ENCODE measurements at places on chromosomes 1 and 21.
A peak's percentile ranks its signal among the peaks of the same experiment; 100 is the strongest.

GRCh38 chr1:53378061-53378460, 50.2 kb upstream of the LRP8 start:
- no peak for DNase-seq

- no peak for DNase-seq
Observed at GRCh38 chr1:223551610-223552009, 113.9 kb downstream of the CAPN8 start.

GRCh38 chr1:53377438-53377841, 49.6 kb upstream of the LRP8 start:
- no peak for DNase-seq

GRCh38 chr1:43935711-43936427, 2.3 kb downstream of the ARTN start:
- no peak for DNase-seq

GRCh38 chr21:32954353-32954752, 71.4 kb upstream of the OLIG2 start:
- DNase-seq: no peak

- DNase-seq: no peak
Observed at GRCh38 chr1:10555635-10556429, 81.1 kb downstream of the PEX14 start.

DNA sequence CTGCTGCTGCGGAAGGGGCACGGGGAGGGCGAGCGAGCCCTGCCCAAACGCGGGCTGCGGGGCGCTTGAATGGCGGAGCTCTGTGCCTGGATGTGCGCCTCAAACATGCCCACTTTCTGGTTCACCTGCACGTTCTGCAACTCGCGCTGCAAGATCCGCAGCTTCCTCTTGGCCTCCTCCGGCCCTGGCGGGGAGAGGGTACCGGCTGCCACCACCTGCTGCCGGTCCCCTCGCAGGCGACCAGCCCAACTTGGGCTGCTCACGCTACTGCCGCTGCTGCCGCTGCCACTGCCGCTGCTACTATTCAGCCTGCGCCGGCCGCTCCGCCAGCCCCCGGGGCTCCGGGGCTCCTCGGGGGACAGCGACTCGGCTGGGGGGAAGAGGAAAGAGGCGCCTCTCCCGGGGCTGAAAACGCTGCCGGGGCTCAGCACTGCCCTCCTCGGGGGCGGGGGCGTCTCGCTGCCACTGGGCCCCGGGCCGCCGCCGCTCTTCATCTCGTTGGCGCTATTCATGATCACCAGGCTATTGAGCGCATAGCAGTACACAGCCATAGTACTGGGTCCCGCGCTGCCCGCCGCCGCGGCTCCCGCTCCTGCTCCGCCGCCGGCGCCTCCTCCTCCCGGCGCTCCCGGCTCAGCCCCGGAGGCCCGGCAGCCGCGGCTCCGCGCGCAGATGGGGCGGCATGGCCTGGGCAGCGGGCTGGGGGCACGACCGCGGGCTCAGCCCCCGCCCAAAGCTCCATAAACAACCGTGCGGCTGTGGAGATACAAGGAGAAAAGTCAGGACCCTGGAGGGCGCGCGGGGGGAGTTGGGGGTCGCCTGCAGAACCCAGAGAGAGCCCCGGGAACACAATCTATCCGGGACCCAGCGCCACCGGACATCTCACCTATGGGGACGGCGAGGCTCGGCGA, 1.9 kb downstream of the ITPKB start:
- DNase-seq: peak; percentile 45

DNA sequence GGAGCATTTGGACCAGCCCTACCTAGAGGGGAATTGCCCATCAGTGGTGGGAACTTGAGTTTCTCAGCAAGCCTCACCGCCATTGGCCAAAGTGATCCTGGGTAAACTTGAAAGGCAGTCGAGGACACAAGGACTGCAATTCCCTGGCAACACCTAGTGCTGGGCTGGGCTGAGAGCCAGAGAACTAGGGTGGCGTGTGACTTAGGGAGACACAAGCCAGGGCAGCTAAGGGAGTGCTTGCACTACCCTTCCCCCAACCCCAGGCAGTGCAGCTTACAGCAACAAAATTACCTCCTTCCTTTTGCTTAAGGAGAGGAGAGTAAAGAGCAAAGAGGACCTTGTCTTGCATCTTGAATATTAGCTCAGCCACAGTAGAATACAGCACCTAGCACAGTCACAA, 176.9 kb upstream of the PRMT6 start:
- DNase-seq: no peak

- no peak for DNase-seq
Observed at GRCh38 chr1:234141006-234141405, 232.2 kb upstream of the COA6 start.

GRCh38 chr21:46193829-46194373, 9.6 kb upstream of the SPATC1L start:
- DNase-seq: no peak

GRCh38 chr1:62424411-62424810, 12.4 kb upstream of the USP1 start:
- DNase-seq: no peak

- DNase-seq: no peak
Observed at GRCh38 chr1:21165076-21165475, 11.6 kb downstream of the EIF4G3 start.

- no peak for DNase-seq
Observed at GRCh38 chr1:157834430-157834829, 7.2 kb downstream of the CD5L start.

GRCh38 chr1:216457356-216457755, 34.1 kb upstream of the USH2A start:
- no peak for DNase-seq

DNA sequence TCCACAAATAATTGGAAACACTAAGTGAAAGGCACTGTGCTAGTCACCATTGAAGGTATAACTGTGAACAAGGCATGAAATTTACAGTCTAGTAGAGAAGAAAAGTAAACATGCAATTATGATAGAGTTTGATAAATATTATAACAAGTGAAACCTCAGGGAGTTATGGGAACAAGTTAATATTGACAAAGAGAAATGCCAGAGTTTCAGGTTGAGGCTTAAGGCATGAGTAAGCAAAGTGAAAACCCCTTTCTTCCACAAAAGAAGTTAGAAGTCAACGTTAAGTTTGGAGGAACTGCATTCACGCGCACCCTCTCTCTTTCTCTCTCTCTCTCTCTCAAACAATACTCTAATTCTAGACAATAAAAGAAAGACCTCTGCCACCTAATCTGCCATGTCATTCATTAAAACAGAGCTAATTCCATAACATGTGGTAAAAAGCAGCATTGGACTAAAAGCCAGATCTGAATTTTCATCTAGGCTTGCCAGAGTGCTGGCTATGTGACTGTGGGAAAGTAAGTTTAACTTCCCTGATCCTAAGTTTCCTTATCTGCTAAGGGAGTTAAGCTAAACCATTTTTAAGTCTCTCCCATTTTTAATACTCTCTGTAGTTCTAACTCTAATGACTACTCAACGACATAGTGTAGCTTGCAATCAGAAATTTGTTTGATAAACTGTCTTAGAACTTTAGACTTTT, 22.0 kb downstream of the SLC44A5 start:
- no peak for DNase-seq

DNA sequence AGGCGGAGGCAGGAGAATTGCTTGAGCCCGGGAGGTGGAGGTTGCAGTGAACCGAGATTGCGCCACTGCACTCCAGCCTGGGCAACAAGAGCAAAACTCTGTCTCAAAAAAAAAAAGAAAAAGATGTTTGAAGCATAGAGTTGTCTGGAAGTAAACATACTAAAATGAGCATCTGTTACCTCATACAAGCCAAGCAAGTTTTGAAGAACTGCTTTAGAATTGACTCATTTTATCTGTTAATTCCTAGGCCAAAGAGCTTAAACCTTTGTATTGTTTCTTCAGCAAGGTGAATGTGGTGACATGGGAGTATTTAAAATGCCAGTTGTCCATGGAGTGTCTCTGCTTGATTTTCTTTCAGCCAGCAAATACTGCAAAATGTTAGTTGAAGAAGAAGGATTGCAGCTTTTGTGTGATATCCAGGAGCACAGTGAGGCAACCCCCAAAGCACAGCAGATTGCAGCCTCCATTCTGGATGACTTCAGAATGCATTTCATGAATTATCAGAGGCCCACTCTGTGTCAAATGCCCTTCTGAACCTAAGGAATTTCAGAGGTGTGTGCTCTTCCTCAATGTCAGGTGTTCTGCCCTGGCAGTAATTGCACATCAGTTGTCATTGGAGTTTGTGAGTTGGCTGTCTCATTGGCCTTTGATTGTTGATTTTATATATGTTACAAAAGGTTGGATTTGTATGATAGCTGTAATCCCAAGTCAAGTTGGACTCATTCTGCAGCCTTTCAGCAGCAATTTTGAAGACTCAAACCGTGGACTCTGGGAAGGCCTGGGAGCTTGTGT, 28.9 kb downstream of the ECHDC2 start:
- no peak for DNase-seq

DNA sequence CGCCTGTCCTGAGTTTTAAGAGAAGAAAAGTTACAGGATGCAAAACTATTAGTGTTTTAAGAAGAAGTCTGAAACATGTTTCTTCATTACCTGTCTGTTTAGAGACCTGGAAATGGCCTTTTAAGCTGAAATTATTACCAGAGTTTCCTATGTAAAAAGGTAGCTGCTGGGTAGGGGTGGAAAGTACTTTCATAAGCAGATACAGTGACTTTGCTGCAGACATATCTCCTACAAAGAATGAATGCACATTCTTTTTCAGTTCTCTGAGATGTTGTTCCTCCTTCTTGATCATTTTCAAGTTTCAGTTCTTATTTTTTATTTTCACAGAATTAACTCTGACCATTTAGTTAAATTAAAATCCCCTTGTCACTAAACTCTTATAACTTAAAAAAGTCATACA, 1329.6 kb downstream of the KCNT2 start:
- no peak for DNase-seq

DNA sequence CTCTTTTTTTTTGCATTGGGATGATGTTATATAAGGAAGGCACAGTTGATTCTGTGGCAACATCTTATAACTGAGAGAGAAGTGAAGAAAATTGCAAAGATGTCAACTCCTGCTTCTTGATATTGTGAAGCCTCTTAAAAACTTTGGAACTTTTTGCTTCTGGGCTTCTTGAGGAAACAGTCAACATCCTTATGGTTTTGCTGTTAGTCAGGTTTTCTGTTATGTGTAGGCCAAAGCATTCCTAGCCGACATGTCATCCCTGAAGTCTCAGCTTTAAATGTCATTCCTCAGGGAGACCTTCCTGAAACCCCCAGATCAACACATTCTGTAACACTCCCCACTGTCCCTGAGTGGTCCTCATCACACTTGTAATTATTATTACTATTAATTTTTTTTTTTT, 12.6 kb downstream of the FALEC start:
- DNase-seq: peak; percentile 70

- DNase-seq: peak; percentile 75
Observed at GRCh38 chr1:158117854-158118704, 62.6 kb upstream of the CD1D start.

DNA sequence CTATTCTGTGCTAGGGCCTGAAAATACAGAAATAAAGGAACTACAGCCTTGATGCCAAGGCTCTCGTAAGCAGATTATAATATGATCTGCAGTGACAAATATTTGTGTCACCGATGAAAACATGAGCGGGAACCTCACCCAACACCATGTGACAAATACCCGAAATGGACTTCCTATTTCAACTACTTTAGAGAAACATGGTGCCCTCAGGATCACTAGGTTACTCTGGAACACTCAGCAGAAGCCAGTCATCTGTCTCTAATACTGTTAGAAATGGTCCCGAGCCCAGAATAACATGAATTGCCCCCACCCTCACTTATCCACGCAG, 463 bp upstream of the VAMP3 start:
- peak; percentile 10 for DNase-seq

DNA sequence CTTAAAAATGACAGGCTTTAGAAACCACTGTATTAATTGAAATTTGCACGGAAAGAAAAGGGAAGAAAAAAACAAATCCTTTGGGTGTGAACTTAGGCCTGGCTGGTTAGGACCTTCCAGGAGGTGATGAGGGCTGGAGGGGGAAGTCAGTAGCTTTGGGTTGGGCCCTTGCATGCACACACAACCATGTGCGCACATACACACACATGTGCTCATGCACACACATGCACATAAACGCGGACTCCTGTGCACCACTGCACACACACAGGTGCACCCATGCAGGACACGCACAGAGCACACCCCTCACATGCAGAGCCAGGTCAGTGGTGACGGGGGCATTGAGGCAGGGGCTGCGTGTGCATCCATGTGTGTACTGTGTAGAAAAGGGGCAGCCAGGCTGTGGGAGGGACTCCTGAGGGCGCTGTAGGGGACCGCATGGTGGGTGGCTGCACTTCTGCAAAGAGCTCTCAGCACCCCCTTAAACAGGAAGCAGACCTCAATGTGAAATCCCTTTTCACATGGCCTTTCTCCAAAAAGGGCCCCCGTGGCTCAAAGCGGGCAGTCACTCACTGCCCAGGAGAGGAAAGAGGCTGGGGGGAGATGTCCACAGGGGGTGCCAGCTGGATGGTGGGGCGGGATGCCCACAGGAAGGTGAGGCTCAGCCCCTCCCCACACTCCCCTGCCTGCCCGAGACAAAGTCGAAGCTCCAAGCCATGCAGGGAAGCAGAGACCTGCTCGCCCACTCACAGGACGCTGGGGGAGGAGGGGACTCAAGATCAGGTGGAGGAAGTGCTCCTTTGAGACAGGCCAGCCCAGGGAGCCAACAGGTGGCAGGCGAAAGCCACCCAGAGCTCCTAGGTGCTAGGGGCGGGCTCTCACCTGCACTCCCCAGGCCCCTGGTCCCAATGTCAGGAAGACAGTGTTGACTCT, 95.2 kb downstream of the ITPKB start:
- DNase-seq: no peak

- DNase-seq: no peak
Observed at GRCh38 chr1:247613405-247613804, 8.0 kb downstream of the OR2G3 start.

GRCh38 chr1:248788327-248788726, 32.8 kb upstream of the LYPD8 start:
- DNase-seq: no peak

DNA sequence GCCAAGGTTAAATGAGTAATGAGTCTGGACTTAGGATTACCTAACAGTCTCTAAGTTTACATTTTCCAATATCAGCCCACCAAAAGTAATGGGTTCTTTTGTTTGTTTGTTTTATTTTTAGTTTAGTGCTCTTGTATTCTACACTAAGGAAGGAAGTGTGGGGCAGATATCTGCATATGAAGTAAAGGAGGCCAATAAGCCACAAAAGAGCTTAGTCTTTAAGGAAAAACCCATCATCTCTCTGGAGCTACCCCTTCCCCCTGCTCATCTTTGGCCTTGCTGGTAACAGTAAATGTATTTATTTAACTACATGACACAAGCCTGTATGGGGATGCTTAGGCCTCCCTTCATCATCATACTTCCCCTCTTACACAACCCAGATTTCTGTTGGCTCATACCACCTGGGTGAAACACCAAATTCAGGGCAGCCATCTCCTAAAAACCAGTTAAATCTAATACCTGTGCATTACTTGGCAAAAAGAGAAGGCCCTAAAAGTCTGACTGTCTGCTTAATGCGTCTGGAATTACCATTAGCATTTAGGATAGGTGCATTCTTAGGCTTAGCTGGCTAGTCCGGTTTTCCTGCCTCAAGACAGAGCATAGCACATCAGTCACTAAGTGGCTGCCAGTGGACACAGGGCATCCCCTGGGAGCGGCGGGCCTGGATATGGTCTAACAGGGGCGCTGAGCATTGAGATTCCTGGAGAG, 96.8 kb upstream of the ADGRL2 start:
- no peak for DNase-seq

- DNase-seq: no peak
Observed at GRCh38 chr1:23793861-23794731, 3.2 kb downstream of the LYPLA2 start.

- no peak for DNase-seq
Observed at GRCh38 chr1:92210701-92211100, 7.0 kb upstream of the C1orf146 start.
